ENCODE measurements at places on chromosomes 2 and 18.

DNA sequence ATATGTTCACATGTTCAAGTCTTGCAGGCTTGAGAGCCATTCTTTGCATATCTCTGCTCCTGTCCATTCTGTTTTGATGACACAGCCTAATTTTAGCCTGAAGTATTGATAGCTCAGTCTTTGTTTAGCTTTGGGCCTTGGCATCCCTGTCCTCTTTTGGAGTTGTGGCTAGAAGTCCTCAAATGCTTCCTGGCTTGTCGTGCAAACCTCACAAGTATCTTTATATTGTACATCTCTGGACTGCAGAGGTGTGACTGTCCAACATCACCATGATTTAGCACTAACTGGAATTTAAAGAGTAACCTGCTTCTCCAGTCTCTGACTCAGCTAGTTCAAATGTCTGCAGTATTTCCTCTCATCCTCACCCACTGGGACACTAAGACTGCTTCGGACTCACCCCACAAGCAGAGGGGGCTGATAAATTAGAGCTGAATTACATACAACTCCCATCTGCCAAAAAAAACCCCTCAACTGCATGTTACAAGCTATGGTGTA is 11.7 kb downstream of the PFN4 start:
- no peak for DNase-seq

GRCh38 chr2:196239622-196240587 is 68.5 kb upstream of the STK17B start:
- peak; percentile 90 for DNase-seq

- no peak for DNase-seq
These were observed 172.6 kb upstream of the PIEZO2 start for GRCh38 chr18:11322006-11322405.

DNA sequence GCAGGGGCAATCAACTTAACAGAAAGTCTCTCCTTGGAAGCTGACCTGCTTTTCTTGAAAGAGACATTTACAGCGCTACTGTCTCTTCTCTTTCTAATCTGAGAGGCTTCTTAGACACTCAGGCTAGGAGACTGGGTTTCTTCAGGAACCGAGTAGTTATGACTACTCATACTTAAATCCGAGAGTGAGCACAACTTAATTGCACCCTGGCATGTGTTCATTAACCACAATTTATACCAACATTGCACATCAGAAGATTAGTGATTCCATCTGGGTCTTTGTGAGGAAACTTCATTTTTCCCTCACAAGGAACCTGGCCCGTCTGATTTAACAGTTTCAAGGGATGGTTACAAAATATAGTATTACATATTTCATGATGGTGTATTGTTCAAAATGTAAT is 176.9 kb downstream of the UBE2E3 start:
- DNase-seq: no peak

GRCh38 chr2:168490946-168491605 is 35.0 kb downstream of the CERS6 start:
- no peak for DNase-seq

DNA sequence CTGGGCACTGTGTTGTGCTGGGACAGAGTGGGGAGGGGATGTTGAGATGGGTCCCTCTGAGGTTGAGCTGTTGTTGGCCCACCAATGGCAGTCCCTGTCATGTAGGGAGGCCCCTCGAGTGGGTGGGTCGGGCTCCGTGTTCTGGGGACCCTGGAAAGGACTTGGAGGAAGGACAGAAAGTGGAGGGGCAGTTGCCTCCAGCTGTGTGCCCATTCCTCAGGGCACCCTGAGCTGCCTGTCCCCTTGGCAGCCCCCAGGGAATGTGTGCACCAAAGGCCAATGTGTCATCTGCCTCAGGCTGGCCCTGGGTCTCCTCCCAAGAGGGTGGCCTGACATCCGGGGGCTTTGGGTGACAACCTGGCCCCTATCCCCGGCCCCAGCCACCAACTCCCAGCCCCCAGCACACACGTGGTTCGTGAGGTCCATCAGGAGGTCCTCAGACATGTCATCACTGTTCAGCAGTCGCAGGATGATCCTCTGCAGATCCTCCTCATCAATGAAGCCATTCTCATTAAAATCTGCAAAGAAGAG is 57.7 kb downstream of the CIB4 start:
- DNase-seq: no peak

GRCh38 chr2:153462338-153462859 is 16.2 kb downstream of the RPRM start:
- DNase-seq: no peak

DNA sequence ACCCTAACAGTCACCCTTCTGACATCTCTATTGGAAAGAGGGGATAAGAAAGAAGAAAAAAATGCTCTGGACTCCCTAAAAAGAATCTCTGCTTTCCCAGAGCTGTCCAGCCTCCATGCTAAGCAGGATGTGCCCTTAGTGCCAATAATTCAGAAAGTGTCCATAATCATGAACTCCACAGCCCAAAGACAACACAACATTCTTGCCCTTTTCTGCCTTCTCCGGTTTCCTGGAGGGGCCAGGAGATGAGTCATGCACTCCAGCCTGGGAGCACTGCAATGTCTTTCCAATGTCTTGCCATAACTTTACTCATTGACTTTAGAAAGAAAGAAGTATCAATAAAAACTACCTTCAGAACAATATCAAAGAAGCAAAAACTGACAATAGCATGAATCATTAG is 44.0 kb downstream of the KLF7 start:
- DNase-seq: no peak

DNA sequence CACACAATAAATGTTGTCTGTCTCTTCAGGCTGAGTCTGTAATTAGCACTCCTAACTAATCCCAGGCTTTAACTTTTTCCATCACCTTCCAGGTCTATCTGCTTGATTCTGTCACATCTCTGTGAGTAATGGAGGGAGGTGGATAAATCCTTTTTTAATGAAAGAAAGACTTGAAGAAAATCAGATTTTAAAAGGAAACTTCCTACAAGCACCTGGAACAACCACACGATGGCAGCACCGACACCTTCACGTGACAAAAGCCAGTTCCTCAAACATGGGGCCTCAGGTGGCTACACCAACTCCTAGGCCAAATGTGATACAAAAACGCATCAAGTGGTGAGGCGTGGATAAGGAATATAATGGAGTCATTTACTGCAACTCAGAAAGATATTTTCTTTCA is 41.8 kb downstream of the TGFBRAP1 start:
- peak; percentile 12 for DNase-seq

DNA sequence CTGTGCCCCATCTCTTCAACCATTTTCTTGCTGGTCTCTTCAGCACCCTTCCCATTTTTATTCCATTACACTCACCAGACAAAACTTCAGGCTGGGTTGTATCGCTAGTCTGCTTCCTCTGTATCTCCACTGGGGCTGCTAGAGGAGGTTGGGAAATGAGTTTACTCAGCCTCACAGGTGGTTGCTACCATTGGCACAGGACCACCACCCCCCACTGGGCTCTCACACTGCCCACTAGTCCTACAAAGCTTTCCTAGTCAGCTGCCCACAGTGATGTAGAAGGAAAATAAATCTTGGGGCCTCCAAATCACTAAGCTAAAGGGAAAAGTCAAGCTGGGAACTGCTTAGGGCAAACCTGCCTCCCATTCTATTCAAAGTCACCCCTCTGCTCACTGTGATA is 12.3 kb upstream of the IL1B start:
- DNase-seq: no peak

DNA sequence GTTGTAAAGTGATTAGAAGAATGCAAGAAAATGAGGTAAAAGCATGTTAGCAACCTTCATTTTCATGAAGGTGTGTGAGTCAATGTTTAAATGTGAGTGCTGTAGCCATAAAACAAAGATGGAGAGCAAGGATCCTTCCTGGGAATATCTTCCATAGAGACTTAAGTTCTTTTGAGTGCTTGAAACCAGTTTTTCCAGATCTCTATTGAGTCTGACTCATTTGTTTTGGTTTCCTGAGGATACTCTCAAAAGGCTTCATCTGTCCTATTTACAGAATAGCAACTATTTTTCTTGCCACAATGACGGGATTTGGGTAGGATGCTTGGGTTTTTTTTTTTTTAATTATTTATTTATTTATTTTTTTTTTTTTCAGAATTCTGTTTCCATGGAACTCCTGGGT is 45.9 kb upstream of the ASB1 start:
- DNase-seq: no peak

GRCh38 chr2:236173729-236174607 is 5.8 kb upstream of the GBX2 start:
- DNase-seq: no peak

- DNase-seq: no peak
These were observed 86.1 kb upstream of the SCG2 start for GRCh38 chr2:223688094-223688835.

GRCh38 chr2:111227716-111228141 is 107.0 kb downstream of the BCL2L11 start:
- DNase-seq: no peak

GRCh38 chr2:117056376-117056748 is 758.1 kb upstream of the DDX18 start:
- DNase-seq: no peak

- DNase-seq: no peak
These were observed 83.4 kb downstream of the TTC27 start for GRCh38 chr2:32711219-32711618.

DNA sequence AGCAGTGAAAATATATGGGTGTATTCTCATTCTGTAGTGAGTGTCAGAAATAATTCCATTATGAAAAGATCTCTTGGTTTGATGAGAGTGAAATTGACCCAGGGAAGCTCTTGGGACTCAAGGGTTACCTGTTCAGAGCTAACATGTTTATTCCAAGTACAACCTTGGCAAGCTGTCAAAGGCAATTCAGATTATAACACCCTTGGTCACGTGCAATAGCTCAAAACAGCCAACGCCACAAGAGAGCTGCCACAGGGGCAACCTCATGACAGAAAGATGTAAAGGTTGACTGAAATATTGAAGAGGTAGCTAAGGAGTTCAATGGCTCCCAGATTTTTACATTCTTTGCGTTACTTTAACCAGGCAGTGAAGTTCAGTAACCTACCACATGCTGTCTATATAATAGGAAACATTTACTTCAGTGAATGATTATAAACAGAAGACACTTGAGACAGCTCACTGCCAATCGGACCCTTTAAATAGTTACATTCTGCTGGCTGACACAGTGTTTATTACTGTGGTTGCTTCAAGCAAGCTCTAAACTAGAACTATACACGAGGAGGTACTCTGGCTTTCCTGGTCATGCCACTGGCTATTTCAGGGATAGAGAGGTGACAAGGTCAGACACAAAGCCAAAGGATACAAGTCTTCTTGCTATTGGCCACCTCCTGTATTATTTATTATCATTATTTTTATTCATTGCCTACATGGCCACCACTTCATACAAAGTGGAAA is 187.3 kb downstream of the PID1 start:
- DNase-seq: no peak

DNA sequence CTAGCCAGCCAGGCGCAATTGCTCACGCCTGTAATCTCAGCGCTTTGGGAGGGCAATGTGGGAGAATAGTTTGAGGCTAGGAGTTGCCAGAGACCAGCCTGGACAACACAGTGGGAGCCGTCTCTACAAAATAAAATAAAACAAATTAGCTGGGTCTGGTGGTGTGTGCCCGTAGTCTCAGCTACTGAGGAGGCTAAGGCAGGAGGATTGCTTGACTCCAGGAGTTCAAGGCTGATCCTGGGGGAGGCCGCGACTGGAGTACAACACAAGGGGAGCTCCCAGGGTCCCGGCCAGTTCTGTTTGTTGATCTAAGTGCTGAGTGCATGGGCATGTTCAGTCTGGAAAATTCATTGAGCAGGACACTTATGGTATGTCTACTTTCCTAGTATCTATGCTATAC is 2.6 kb downstream of the ST3GAL5 start:
- DNase-seq: no peak

GRCh38 chr2:121372082-121372481 is 87.1 kb upstream of the TFCP2L1 start:
- DNase-seq: no peak

DNA sequence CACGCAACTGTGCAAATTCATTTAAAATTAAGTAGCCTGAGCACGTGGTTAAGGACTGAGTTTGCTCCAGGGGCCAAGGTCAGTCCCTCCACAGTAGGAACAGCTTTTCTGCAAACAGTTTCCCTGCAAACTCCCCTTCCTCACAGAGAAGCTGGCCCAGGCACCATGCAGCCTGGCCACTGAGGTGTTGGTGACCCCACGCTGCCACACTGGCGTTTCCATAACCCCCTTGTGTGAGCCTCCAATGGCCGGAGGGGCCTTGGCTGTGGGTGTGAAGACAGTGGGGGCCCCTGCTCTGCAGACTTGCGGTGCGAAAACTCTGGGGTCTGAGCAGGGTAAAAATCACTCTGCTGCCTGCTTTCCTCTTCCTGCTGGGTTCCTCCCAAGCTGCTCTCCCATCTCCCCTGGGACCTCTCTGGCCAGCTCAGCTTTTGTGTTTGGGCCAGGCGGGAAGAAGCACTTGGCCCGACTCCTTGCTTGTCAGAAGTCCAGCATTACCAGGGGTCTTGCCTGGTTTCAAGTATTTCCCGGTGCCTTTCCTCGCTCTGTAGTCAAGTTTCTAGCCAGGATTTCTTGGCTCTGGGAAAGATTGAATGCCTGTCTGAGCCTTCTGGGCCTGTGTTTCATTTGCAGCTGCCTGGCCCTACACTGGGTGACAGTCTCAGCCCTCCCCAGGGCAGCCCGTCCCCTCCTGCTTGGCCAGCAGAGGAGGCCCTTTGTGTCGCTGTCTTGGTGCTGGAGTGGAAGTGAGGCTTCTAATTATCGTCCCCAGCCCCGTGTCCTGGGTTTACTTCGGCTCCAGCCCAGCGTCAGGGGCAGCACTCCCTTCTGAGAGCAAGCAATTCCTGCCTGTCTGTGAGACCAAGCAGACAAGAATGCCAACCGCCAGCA is 131.4 kb upstream of the SLC1A4 start:
- no peak for DNase-seq

DNA sequence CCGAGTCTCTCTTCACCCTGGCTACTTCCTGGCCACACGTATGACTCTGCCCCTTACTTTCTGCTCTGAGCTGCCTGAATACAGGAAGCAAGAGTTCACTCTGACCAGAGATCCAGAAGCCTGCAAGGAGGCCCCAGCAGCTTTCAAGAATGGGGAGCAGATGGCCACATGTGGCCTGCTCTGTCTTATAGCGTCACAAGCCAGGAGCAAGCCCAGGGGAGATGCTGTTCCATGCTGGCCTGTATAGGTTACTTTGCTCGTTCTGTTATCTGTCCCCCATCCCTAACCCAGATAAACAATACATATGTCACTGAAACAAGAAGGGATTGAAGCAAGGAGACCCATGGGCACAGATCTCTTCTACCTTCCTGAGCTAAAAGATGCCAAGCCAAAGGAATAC is 4.3 kb downstream of the PNKD start:
- no peak for DNase-seq

- no peak for DNase-seq
These were observed at the start of gene GTF2A1L for GRCh38 chr2:48617618-48618017. Gene GTF2A1L, plus strand, starts transcription at chr2:48617856. Its CDS starts 19 bp downstream, at chr2:48617875.

- DNase-seq: no peak
These were observed 942 bp upstream of the ZNF236 start for GRCh38 chr18:76821356-76821874.

GRCh38 chr18:23718731-23719130 is 29.5 kb downstream of the LAMA3 start:
- DNase-seq: no peak

- DNase-seq: no peak
These were observed 114.7 kb upstream of the STON1 start for GRCh38 chr2:48414980-48415835.

All from CD4-positive, alpha-beta T cell treated with Interleukin-21 for 1 hour (primary cell).